Stimulated activated CD4-positive, alpha-beta T cell treated with anti-CD3 and anti-CD28 coated beads, Interleukin-4, amount 100 ng/mL, for 24 hours (primary cell): ENCODE measurements at places on chromosomes 2 and 18.

GRCh38 chr2:10271946-10272345 is 30.8 kb upstream of the HPCAL1 start:
- DNase-seq: no peak

DNA sequence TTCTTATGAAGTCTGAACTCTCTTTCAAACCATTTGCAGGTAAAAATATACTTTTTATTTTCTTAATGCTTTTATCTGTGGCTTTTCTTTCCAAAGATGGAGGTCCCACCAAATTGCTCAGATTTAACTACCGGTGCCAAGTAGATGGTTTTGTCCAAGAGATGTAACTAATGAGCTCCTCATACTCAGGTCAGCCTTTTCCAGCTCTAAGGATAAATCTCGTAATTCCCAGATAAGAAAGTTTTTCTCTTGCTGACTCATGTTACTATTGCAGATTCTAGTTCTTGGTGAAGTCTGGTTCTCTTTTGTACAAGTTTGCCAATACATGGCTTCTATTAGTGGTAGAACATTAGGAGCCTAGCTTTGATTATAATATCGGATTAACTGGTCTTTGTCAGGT is 550.8 kb upstream of the ZNF804A start:
- DNase-seq: no peak

DNA sequence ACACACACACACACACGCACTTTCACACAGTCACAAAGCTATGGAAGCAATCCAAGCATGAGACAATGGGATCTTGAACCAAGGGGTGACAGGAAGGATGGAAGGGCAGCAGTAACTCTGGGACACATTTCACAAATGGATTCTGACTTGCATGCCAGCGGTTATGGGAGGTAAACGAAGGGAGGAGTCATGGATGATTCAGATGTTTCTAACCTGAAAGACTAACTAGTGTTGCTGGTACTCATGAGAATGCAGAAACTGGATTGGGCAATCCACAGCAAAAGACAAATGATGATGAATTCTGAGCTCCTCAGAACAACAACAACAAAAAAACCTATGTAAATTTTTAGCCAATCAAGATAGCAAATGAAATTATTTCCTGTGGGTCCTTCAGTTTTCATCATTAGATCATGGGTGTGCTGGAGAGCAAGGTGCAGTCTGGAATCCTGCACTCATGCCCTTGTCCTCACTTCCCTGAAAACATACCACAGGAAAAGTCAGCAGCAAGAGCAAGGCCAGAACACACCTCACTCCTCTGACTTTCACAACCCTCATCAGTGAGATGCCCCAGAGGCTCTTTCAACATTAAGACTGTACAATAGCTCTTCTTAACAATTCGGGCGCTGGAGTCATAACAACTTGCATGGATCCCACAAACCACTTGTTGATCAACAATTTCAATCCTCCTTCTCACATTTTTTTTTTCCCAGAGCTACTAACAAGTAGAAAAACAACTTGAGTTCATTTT is 32.6 kb downstream of the ABCA12 start:
- DNase-seq: no peak

DNA sequence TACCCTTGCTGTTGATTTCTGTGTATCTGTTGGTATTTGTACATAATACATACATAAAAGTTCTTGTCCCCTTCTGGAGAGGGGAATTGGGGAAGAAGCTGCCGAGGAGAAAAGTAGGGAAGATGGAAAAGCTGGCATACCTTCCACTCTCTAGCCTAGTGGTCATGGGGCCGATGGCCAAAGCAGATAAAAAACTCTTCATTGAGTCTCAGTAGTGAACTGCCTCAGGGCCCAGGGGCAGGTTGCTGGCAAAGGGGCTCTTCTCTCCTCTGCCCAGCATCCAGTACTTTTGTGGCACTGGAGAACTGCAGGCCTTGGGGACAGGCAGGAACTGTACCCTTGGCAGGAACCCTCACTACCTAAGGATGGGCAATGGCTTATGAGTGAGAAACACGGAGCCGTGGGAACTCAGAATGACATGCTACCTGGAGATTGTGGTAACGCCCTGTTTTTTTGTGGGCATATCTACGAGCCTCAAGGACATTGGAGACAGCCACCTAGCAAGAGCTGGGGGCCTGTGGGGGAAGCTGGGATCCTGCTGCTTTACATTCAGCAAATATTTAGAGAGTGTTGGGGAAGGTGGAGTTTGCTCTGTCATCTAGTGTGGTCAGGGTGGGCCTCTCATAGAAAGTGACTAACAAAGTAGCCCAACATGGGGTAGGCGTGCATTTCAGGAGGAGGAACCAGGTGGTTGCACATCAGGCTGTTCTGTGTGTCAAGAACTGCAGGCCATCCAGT is 22.6 kb upstream of the ITGB6 start:
- no peak for DNase-seq

GRCh38 chr2:100344433-100344832 is 22.1 kb upstream of the LONRF2 start:
- DNase-seq: no peak

DNA sequence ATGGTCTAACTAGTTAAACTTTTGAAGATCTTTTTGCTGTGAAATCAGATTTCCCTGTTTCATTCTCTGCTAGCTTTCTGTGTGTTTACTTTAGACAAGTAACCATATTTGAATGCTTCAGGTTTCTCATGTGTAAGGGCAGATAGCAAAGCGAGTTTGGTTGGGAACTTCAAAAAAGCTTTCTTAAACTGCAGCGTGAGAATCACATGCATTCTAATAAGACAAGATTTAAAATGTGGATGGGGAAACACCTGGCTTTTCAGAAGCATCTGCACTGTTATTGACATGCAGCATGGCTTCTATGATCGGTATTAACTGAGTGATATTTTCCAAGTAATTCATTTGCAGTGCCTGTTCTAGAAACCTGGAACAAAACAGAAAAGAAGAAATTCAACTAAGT is 119.3 kb downstream of the ABCA12 start:
- no peak for DNase-seq

- DNase-seq: no peak
Observed at GRCh38 chr2:194705398-194705797, 951.6 kb upstream of the SLC39A10 start.

DNA sequence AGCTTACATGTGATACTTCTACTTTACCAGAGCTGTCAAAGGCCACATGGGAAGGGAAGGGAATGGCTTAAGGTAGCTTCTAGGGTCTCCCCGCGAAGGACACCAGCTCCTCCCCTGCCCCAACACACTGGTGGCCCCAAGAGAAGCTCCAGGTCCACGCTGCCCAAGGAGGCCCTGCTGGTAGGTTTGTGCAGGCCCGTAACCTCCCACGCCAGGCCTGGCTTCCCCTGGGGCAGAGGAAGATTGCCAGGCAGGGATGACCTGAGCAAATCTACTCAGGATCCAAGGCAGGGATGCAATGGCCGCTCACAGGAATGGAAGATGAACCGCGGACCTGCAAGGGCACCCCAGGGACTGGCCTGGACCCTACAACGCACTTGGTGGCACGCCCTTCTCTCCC is 205.1 kb downstream of the MGAT5 start:
- no peak for DNase-seq

DNA sequence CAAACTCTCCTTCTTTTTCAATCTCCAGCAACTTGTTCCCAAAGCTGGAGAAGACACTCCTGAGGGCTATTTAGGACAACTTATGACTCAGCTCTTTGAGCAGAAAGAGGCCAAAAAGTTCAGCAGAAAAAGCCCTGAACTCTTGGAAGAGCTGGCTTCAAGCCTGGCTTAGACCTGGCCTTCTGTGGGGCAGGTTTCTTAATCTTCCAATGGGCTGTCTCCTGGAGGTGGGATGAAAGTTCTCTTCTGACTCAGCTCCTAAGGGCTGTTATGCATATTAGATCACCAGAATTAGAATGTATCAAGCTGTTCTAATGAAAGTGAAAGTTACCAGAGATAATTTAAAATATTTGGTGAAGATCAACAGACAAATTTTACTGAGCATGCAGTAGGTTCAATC is 129.4 kb downstream of the RAD51AP2 start:
- no peak for DNase-seq
